ENCODE measurements at places on chromosomes 2 and 18.

DNA sequence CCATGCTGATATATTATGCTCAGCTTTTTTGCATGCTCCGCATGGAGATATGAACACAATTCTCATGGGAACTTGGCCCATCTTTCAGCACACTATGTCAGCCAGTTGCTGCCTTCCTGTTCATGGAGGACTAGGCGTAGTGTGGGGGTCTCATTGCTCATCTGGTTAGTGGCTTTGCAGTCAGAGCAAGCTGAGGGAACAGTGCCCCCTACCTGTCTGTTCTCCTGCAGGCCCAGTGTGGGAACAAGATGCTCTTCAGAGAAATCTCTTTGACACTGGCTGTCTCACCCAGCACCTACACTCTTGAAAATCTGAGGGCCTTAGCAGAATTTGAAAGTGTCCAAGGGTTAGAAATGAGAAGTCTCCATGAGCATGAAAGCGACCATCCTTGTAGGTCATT is 47.1 kb downstream of the SPTBN1 start:
- no peak overlapping the region for H3K27ac ChIP-seq
- H3K4me1 ChIP-seq, result no peaks in the 10 kb centered on the region

GRCh38 chr2:40341198-40341597 is 110.7 kb downstream of the SLC8A1 start:
- H3K27ac ChIP-seq, result no peak overlapping the region
- peaks cover 2% of the 10 kb centered on the region for H3K4me1 ChIP-seq
- H3K36me3 ChIP-seq, result no peaks in the 10 kb centered on the region
- DNase-seq, result no peak

- H3K27me3 ChIP-seq, result no peaks in the 10 kb centered on the region
- H3K27ac ChIP-seq, result peak overlapping the region; percentile 69
- H3K4me3 ChIP-seq, result no peak overlapping the region
Observed at GRCh38 chr2:79179036-79179435, 19.5 kb upstream of the REG3A start.

DNA sequence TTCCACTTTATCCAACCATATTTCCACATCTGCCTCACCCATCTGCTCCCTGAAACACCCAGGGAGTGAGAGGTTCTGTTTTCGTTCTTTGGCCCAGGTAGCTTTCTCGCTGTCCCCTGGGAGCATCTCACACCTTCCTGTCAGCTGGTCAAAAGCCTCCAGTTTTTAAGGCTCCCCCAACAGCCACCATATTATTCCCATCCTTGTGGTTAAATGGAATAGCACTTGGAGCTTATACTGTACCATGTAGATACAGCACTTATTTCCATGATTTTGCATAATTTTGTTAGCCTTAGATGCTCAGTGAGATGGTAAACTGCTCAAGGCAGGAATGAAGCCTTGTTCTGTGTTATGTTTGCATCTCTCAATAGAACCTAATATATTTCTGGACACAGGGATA is 58.5 kb upstream of the TMEM182 start:
- H3K36me3 ChIP-seq, result no peaks in the 10 kb centered on the region
- DNase-seq, result no peak
- H3K27me3 ChIP-seq, result no peaks in the 10 kb centered on the region
- H3K4me1 ChIP-seq, result peaks cover 7% of the 10 kb centered on the region

- no peak overlapping the region for H3K27ac ChIP-seq
- peaks cover 27% of the 10 kb centered on the region for H3K4me1 ChIP-seq
- no peak for DNase-seq
- H3K36me3 ChIP-seq, result peaks cover 10% of the 10 kb centered on the region
Observed at GRCh38 chr2:190501702-190502407, 32.7 kb downstream of the NEMP2 start.

DNA sequence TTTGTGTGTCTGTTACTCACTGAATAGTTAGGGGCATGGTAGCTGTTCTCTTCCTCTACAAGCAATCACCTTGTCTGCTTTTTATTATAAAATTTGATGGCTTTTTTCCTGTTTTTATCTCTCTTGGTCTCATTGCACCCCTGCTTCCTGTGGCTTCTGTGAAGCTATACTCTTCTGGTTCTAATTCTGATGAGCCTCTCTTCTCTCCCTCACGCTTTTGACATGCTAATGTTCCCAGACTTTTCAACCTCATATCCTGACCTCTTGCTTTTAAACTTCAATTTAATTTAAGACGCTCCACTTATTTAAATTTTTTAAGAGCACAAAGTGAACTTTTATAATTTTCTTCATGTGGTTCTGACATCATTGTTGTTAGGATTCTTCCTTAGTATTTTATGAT is 361.4 kb downstream of the DLGAP1 start:
- H3K36me3 ChIP-seq, result peaks cover 2% of the 10 kb centered on the region
- H3K4me1 ChIP-seq, result peaks cover 23% of the 10 kb centered on the region
- H3K4me3 ChIP-seq, result no peak overlapping the region
- H3K27me3 ChIP-seq, result peaks cover 51% of the 10 kb centered on the region
- no peak overlapping the region for H3K27ac ChIP-seq

GRCh38 chr18:68568364-68569155 is 146.3 kb downstream of the TMX3 start:
- DNase-seq, result no peak
- no peak overlapping the region for H3K27ac ChIP-seq
- no peak overlapping the region for H3K4me3 ChIP-seq
- H3K27me3 ChIP-seq, result no peaks in the 10 kb centered on the region
- H3K4me1 ChIP-seq, result no peaks in the 10 kb centered on the region

- no peak for DNase-seq
- H3K27ac ChIP-seq, result peak overlapping the region; percentile 53
- H3K4me1 ChIP-seq, result peaks cover 2% of the 10 kb centered on the region
- H3K36me3 ChIP-seq, result peaks cover 6% of the 10 kb centered on the region
- H3K4me3 ChIP-seq, result no peak overlapping the region
Observed at GRCh38 chr18:31931886-31932240, 11.1 kb downstream of the TRAPPC8 start.

- no peaks in the 10 kb centered on the region for H3K36me3 ChIP-seq
- H3K4me3 ChIP-seq, result no peak overlapping the region
- no peak for DNase-seq
- H3K4me1 ChIP-seq, result peaks cover 13% of the 10 kb centered on the region
Observed at GRCh38 chr2:227404585-227405271, 17.0 kb upstream of the SCYGR1 start.

- H3K27ac ChIP-seq, result no peak overlapping the region
- H3K4me1 ChIP-seq, result no peaks in the 10 kb centered on the region
- no peak for DNase-seq
- no peak overlapping the region for H3K4me3 ChIP-seq
Observed at GRCh38 chr2:217186152-217186551, 326.3 kb upstream of the TNP1 start.

GRCh38 chr18:76188097-76188496 is 306.9 kb downstream of the ZNF516 start:
- no peak for DNase-seq
- H3K27ac ChIP-seq, result no peak overlapping the region
- H3K27me3 ChIP-seq, result no peaks in the 10 kb centered on the region
- H3K4me3 ChIP-seq, result no peak overlapping the region
- H3K36me3 ChIP-seq, result no peaks in the 10 kb centered on the region

DNA sequence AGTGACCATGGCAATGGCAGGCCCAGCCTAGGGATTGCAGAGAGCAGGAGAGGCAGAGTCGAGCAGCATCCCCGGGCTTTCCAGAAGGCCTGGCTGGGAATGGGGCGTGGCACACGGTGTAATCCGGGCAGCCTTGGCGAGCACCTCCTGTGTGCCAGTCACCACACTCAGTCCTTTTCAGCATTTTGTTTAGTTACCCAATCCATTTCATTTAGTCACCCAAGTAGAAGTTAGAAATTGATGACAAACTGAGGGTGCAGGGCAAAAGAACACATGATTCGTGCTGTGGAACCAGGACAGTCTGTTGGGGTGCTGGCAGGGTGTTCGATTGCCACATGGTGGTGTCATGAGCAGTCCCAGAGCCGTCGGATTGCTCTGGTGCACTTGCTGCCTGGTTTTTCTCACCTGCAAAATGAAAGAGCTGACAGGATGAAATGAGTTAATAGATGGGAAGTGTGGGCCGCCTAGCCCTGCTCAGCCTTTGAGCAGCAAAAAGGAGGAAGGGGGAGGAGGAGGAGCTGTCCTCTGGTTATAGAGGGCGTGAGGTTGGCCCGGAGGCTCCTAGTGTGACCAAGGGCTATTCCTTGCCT is 299.4 kb downstream of the AGAP1 start:
- H3K27ac ChIP-seq, result no peak overlapping the region
- no peak for DNase-seq
- no peak overlapping the region for H3K4me3 ChIP-seq
- H3K27me3 ChIP-seq, result no peaks in the 10 kb centered on the region
- H3K4me1 ChIP-seq, result no peaks in the 10 kb centered on the region
- H3K36me3 ChIP-seq, result peaks cover 2% of the 10 kb centered on the region

DNA sequence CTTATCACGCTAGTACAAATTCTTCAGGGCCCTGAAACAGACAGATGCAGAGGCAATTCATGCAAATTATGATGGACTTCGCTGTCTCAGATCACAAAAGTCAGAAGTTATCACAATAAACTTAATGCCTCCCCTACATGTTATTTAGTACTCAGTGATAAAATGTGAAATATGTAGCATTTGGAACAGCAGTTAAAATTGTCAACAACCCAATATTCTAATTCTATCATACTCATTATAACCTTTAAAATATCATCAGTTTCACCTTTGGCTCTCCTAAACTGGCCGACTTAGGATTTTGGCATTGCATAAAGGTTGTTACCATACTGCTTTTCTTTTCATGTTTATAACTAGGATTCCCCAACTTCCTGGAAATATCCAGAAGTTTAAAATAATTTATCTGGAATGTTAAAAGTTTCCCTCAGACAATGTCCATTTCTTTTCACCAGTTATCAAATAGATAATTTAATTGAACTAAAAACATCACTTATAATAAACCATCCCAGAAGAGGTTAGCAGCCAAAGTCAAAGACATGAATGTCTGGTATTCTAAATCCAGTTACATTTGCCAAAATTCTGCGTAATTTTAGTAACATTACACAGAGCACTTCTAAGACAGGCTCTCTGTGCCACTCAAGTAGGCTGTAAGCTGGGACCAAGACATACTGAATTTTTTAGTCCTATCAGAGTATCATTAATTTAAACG is 239.8 kb downstream of the RBM43 start:
- H3K36me3 ChIP-seq, result no peaks in the 10 kb centered on the region
- H3K4me1 ChIP-seq, result peaks cover 4% of the 10 kb centered on the region
- no peak for DNase-seq

DNA sequence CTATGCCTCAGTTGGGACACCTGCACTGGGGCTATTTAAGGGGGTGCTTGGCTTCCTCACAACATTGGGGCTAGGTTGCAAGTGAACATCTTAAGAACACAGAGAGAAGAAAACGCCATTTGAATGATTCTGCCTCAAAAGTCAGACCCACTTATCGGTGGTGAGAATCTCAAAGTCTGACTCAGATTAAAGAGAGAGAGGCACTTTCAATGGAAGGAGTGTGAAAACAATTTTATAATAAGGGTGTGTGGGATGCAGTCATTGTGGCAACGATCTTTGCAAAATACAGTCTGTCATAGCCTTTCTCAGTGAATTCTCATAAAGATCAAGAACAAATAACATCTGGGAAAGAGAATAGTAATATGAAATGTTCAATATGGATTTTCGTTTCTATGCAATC is 41.8 kb downstream of the CCDC102B start:
- no peaks in the 10 kb centered on the region for H3K27me3 ChIP-seq
- no peaks in the 10 kb centered on the region for H3K4me1 ChIP-seq
- no peak overlapping the region for H3K27ac ChIP-seq
- DNase-seq, result no peak
- H3K4me3 ChIP-seq, result no peak overlapping the region
- no peaks in the 10 kb centered on the region for H3K36me3 ChIP-seq

GRCh38 chr2:145617906-145618305 is 1098.0 kb upstream of the ZEB2 start:
- no peaks in the 10 kb centered on the region for H3K4me1 ChIP-seq
- H3K27ac ChIP-seq, result no peak overlapping the region
- H3K36me3 ChIP-seq, result no peaks in the 10 kb centered on the region
- no peak for DNase-seq
- H3K27me3 ChIP-seq, result no peaks in the 10 kb centered on the region

DNA sequence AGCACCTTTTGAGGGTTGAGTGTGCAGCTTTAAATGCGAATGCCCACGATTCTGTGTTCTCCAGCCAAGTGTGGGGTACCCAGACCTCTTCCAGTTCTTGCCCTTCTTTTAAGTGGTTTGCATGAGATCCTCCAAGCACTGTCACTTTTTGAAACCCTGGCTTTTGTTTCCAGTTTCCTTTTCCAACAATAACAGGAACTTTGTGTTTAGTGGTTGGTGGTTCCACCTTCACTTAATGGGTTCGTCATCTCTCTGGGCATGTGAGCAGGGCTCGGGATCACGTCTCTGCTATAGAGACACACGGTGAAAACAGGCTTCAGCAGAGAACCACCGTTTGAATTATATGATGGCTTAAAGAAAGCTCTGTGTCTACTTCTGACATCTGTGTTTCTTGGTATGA is 197.6 kb downstream of the LDLRAD4 start:
- H3K4me1 ChIP-seq, result no peaks in the 10 kb centered on the region
- no peak for DNase-seq
- H3K27ac ChIP-seq, result no peak overlapping the region
- H3K36me3 ChIP-seq, result peaks cover 3% of the 10 kb centered on the region
- peaks cover 17% of the 10 kb centered on the region for H3K27me3 ChIP-seq

GRCh38 chr2:201220102-201220570 is 37.2 kb downstream of the CASP10 start:
- no peak for DNase-seq
- no peaks in the 10 kb centered on the region for H3K36me3 ChIP-seq
- H3K4me1 ChIP-seq, result peaks cover 8% of the 10 kb centered on the region
- no peaks in the 10 kb centered on the region for H3K27me3 ChIP-seq
- peak overlapping the region; percentile 68 for H3K27ac ChIP-seq

DNA sequence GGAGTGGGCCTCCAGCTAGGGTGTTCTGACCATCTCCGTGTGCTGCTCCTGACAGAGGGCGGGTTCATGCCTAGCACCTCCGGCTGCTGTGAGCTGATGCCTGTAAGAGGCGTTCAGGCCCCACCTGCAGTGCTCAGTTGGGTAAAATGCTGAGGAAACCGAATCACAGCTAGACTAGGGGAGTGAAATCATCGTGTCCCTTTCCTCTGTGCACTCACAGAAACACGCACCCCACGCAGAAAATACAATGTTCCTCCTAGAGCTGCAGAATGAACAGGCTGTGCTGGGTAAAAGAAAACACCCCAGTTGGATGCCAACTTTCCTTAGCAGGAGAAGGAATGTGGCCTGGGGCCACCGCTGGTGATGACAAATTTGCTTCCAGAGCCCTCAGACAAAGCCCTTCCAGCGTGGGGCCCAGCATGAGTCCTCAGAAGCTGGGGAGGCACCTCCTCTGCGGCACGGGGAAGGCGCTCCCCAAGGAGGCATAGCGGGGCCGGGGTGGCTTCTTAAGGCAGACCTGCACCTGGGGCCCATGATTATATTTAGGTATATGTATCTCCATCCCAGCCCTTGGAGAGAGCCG is 16.3 kb upstream of the ARHGEF4 start:
- H3K27ac ChIP-seq, result no peak overlapping the region
- no peaks in the 10 kb centered on the region for H3K36me3 ChIP-seq
- peaks cover 3% of the 10 kb centered on the region for H3K4me1 ChIP-seq
- DNase-seq, result no peak
- H3K4me3 ChIP-seq, result no peak overlapping the region
